ENCODE measurements at places on chromosomes 16 and 17. TPM values are rescaled to one million over a fixed set of nuclear protein-coding genes. Genes with fewer than 3 reads are reported as not detected.
A peak's percentile ranks its signal among the peaks of the same experiment; 100 is the strongest.

The OR1E1 gene
- total RNA-seq, result not detected

DNA sequence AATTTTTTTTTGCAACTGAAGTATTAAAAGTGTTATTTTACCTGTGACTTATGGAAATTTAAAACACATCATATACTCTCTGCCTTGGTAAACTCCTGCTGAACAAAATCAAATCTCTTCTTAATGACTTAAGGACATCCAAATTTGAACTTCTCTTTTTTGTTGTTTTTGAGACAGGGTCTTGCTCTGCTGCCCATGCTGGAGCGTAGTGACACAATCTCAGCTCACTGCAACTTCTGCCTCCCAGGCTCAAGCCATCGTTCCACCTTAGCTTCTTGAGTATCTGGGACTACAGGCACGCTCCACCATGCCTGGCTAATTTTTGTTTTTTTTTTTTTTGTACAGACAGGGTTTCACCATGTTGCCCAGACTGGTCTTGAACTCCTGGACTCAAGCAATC, 56.1 kb downstream of the SKAP1 start:
- no peak for DNase-seq
- H3K4me3 ChIP-seq, result no peak overlapping the region
- H3K36me3 ChIP-seq, result no peaks in the 10 kb centered on the region
- no peaks in the 10 kb centered on the region for H3K4me1 ChIP-seq
- no peak overlapping the region for H3K27ac ChIP-seq

DNA sequence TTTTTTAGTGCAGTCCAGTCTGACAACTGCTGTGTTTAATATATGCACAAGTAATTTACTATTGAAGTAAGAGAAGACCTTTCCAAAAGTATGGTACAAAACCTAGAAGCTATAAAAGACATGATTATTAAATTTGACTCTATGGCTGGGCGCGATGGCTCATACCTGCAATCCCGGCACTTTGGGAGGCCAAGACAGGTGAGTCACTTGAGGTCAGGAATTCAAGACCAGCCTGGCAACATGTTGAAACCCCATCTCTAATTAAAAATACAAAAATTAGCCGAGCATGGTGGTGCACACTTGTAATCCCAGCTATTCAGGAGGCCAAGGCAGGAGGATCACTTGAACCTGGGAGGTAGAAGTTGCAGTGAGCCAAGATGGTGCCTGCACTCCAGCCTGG, 41.4 kb upstream of the VWA3A start:
- no peak overlapping the region for H3K27ac ChIP-seq
- no peaks in the 10 kb centered on the region for H3K27me3 ChIP-seq
- no peak overlapping the region for H3K4me3 ChIP-seq
- no peaks in the 10 kb centered on the region for H3K4me1 ChIP-seq
- H3K36me3 ChIP-seq, result no peaks in the 10 kb centered on the region

The PRKCB gene
- not detected for total RNA-seq

DNA sequence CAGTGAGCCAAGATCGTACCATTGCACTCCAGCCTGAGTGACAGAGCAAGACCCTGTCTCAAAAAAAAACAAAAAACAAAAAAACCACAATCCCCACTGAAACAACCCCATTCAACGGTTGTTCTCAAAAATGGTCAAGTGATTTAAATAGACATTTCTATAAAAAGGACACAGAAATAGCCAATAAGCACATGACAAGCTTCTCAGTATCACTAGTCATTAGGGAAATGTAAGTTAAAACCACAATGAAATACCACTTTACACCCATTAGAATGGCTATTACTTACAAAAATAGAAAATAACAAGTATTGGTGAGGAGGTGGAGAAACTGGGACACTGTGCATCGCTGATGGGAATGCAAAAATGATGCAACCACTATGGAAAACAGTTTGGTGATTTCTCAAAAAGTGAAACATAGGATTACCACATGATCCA, 26.6 kb upstream of the MYLK3 start:
- H3K4me1 ChIP-seq, result no peaks in the 10 kb centered on the region
- no peaks in the 10 kb centered on the region for H3K27me3 ChIP-seq
- H3K4me3 ChIP-seq, result no peak overlapping the region
- no peaks in the 10 kb centered on the region for H3K36me3 ChIP-seq

The SLC5A11 gene
- 0.64 TPM for total RNA-seq

The ELMO3 gene
- total RNA-seq, result 31.9 TPM

- peak overlapping the region; percentile 63 for H3K4me3 ChIP-seq
- H3K27ac ChIP-seq, result no peak overlapping the region
- no peaks in the 10 kb centered on the region for H3K27me3 ChIP-seq
- peaks cover 94% of the 10 kb centered on the region for H3K4me1 ChIP-seq
Observed at GRCh38 chr17:40068917-40069750, 6.4 kb downstream of the THRA start.

Measured in Calu3 (cell line).